ENCODE measurements at places on chromosomes 12 and 14.
A peak's percentile ranks its signal among the peaks of the same experiment; 100 is the strongest.

DNA sequence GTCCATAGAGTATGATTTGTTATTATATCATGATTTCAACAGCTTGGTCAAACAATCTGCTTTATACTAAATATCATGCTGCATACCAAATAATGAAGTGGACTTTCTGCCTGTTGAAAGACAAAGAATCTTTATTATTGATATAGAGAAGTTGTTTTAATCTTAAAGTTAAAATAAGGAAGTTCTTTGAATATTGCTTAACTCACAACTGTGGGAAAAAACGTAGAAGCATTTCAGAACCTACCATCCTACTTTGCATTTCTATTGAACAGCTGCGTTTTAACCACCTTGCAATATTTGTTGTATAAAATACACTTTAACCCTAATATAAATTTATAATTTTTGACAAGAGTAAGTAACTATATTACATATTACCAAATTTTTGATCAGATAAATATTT is 22.9 kb upstream of the ARL1 start:
- no peak for DNase-seq

- DNase-seq, result no peak
Measured at GRCh38 chr14:100065111-100065871, at the start of gene EVL. TSS of gene EVL (plus strand) at chr14:100065422. CDS start at chr14:100065501, 79 bp downstream.

DNA sequence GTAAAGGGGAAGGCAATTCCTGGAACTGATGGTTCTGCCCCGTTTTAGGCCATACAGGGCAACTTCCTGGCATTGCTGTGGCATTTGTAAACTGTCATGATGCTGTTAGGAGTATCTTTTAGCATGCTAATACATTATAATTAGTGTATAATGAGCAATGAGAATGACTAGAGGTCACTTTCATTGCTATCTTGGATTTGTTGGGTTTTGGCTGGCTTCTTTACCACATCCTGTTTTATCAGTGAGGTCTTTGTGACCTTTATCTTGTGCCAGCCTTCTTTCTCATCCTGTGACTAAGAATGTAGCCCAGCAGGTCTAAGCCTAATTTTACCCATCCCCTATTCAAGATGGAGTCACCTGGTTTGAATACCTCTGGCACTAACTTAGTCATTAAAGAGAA is 51.2 kb downstream of the TESPA1 start:
- DNase-seq, result no peak

DNA sequence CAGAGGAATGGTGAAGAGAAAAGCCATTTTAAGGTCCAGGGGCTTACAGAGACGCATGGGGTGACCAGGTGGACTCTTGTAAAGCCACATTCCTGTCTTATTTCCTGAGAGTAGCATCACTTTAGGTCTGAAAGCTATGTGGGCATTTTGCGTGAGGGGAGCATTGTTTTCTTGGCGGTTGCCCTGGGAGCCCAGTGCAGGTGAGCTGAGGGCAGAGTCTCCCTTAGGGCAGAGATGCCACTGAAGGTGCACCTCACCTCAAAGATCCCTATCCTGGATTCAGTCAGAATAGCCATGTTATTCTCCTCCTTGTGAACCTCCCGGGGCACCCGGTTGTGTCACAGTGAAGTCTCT is 12.4 kb downstream of the GLRX5 start:
- DNase-seq, result no peak

- no peak for DNase-seq
Measured at GRCh38 chr12:23950775-23951451, 1.4 kb upstream of the SOX5 start.

DNA sequence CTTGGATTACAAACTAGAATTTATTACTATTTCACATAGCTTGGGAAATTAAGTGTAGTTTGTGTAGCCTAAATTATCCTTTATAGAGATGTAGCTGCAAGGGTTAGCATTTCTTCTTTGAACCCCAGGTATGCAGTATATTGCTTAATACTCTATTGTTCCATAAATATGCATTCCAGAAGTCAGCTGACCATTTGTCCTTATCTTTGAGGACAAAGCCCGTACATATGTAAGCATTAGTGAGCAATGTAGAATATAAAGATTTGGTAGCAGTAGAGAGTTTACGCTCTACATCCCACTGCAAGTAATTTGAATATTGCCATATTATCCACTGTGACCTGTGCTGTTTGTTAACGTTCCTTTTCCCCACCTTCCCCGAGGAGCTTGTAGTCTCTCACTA is 26.9 kb downstream of the PPM1A start:
- DNase-seq, result no peak

DNA sequence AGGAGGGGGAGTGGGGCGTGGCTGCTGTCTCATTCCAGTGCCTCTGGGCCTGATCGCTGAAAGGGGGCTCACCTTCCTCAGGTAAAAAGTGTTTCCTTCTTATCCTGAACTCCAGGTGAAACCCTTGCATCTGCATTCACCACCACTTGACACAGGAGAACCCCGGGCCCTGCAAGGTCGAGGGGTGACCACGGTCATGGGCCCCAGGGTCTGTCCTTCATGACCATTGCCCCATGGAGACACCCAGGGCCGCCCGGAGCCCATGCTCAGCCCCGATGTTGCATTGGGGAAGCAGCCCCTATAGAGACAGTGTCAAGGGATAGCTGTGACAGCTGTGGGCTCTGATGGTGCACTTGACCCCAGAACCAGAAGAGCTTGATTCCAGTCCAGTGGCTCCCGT is 34.4 kb upstream of the DYNC1H1 start:
- DNase-seq, result no peak

DNA sequence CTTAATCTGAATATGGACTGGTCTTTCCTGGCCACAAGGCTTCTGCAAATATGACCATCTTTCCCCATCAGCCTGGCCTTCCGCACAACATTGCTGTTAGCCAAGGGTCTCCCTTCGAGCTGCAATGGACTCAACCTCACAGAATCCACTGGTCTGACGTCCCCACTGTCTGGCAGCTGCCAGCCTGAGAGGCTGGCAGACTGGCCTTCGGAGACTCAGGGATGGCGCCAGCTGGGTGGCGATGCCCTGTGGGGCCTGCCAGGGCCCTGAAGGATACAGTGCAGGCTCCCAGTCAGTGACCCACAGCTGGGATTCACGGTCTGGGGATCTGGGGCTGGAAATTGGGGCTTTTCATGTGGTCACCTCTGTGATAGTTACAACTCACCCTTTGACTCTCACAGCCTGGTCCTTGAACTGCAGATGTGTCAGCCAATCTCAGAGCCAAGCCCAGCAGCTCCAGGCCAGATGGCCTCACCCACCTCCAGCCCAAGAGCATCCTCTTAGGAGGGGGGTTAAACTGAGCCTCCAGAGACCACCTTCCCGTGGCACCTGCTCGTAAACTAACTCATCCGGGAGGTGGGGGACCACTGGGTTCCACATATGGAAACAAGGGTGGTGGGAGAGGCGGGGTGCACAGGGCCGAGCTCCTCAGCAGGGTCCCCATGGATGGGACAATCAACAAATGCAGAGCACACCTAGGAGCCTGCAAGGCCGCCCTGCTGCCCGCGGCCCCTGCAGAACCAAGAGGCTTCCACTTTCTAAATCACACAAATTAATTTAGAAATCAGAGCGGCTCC is 21.1 kb upstream of the C14orf180 start:
- DNase-seq, result no peak

DNA sequence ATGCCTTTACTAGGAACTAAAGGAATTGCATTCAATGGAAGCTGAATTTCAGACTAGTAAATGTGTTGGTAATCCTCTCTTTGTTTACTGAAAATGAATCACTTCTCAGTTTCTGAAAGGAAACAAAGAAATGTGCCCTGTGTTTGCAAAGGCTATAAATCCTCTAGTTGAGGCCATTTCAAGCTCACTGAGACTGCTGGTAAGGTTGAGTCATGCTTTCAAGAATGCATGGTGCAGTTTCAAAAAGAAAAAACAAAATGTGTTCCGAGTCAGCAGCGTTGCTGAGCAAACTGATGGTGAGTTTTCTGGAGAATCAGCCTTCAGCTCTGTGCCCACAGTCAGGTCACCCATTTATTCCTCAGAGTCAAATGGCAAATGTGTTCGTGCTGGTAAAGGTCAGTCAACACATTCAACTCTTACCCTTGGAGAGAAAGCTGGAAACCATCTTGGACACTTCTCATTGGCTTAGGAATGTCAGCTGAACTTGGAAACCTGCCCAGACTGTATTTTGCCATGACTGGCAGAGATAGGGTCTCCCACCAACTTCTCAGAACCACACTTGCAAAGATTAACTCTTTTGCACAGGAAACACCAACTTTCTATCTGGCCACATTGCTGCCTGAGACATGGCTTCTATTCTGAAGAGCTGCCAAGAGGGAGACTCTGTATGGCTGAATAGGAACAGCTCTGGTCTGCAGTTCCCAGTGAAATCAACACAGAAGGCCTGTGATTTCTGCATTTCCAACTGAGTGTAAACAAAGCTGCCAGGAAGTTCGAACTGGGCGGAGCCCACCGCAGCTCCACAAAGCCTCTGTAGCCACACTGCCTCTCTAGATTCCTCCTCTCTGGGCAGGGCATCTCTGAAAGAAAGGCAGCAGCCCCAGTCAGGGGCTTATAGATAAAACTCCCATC is 484.4 kb downstream of the ATP23 start:
- DNase-seq, result peak; percentile 71

GRCh38 chr14:22792158-22792557 is 23.1 kb downstream of the SLC7A7 start:
- no peak for DNase-seq

DNA sequence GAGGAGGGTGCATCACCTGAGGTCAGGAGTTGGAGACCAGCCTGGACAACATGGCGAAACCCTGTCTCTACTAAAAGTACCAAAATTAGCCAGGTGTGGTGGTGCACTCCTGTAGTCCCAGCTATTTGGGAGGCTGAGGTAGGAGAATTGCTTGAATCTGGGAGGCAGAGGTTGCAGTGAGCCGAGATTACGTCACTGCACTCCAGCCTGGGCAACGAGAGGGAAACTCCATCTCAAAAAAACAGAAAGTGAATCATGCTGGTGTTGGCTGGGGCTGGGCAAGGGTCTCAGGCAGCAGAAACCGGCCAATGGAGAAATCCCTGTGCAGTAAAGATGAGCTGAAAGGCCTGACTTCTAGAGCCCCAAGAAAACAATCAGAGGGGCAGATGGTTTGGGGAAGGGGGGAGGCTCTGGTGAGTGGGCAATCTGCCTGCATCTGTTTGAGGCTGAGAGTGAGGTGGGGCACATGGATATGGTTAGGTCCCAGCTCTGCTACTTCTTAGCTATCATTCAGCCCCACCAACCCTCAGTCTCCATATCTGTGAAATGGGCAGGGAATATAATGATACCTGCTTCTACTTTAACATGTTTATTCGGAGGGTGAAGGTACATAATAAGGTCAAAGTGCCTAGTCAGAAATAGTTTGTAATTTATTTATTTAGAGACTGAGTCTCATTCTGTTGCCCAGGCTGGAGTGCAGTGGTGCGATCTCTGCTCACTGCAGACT is 21.3 kb upstream of the COX6A1 start:
- no peak for DNase-seq

DNA sequence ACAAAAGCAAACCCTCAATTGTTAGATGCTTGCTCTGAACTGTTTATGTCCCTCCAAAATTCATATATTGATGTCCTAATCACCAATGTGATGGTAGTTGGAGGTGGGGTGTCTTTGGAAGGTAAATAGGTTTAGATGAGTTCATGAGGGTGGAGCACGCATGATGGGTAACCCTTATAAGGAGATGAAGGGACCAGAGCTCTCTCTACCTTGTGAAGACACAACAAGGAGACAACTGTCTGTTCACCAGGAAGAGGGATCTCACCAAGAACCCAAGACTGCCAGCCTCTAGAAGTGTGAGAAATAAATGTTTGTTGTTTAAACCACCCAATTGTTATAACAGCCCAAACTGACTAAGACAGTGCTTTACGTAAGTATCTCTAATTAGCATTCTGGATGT is 27.0 kb downstream of the DHRS2 start:
- no peak for DNase-seq

DNA sequence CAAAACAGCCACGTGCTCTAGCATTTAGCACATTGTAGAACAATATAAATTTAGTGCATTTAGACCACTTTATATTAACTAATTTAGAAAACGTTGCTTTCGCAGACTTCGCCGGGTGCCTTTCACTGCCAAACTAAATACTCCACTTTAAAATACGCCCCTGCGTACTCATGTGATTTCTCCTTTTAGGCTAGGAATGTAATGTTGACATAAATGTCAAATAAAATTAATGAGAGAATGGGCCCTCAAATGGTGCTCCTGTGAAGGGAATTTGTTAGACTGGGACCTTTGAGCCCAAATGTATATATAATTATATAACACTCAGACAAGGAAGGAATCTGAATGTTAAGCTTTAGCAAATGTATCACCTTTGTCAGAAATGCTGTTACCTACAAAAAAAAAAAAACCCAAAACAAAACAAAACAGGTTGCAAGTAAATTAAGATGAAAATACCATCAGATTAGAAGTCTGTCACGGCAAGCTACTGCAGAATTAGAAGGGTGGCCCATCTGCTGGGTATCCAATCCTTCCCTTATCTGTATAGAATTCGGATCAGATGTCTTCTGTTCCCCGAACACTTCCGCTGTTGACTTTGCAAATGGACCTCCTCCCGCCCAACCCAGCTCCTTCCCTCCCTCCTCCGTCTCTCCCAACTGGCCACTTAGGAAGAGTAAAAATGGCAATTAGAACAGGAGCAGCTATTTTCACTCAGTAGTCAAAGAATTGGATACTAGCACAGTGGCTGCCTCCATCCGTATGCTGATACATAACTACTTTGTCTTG is 159.3 kb upstream of the FOXN3 start:
- DNase-seq, result no peak

GRCh38 chr12:86264451-86265328 is 8.5 kb upstream of the MGAT4C start:
- no peak for DNase-seq

DNA sequence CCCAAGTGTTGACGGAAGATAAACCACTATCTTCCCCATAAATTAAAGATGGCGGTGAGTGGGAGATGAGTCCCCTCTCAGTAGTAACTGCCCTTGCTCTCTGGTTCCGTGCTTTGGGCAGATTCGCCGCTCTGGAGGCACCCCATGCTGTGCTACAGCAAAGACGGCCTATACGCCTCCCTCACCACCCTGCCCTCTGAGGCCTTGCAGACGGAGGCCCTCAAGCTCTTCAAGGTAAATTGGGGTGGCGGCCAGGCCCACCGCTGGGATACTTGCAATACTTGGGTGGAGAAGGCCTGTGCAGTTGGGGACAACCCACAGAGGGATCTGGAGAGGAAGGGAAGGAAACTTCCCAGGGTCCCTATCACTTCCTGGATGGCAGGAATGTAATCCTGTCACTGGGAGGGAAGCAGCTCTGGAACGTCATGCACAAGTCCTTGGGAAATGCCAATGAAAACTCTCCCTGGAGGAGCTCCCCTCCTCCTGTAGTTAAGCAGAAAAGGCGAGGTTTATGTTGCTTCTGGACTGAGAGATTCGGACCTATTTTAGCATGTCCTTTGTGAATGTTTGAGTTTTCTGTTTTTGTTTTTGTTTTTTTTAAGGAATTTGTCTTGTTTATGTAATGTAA is 22.8 kb downstream of the PIGH start:
- DNase-seq, result no peak

Measured in astrocyte of the cerebellum (primary cell).